GM13976 (cell line): ENCODE measurements at places on chromosomes 3 and 15.

DNA sequence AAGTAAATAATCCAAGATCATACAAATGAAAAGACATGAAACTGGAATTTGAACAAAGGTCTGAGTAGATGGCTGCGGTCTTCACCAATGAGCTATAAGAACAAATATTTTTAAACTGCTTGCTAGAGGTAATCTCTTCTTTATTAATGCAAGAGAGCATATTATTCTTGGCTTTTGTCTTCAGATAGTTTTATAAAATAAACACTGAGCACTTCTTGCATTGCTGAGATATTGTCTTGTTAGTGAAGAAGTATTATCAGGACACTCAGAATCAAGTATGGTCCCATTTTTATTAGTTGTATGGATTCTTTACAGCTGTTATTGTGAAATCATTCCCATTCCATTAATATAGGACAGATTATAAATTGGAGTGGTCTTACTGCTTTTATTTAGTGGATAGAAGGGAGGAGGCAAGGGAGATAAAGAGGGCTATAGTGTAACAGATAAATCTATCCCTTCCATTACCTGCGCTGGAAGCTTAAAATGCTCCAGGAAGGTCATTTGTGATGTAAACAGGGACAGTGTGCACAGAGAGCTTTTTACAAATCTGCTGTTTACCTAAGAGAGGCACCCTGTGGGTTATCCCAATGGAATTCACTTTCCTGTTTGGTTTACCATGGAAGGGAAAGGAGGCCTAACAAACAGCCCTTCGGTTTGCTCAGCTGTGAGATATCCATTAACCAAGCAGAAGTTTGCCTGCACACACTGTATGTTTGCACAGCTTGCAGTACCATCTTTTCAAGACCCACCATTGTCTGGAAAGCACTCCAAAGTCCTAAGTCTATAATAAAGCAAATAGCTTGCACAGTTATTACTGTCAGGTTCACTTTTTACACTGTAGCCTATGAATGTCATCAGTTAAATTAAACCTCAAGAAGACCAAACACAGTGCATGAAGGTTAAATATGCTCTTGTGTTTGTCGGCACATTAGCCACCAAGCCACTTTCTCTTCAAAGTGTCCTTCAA, 347.7 kb upstream of the TGFBR2 start:
- no peak for DNase-seq

DNA sequence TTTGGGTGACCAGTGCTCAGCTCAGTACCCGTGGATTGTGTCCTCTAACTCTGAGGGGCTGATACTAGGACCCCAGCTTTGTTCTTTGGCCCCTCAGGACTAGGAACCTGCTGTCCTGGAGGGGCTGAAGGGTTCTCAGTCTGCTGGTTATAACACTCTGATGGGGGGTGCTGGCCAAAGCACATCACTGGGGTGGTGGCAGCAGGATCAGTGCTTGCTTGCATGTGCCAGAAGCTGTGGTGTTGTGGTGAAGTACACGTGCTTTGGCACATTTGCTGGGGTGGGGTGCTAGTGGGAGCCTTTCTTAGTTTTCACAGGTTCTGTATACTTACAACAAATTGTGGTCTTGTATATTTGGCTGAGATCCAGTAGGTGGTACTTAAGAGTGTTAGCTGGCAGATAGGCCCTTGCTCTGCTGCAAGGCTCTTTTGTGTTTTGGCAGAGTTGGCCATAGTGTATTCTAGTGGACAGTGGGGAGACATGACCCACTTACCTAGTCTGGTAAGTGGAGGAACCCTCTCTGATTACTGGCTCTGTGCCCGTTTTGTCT, 344.3 kb downstream of the EDEM1 start:
- no peak for DNase-seq

DNA sequence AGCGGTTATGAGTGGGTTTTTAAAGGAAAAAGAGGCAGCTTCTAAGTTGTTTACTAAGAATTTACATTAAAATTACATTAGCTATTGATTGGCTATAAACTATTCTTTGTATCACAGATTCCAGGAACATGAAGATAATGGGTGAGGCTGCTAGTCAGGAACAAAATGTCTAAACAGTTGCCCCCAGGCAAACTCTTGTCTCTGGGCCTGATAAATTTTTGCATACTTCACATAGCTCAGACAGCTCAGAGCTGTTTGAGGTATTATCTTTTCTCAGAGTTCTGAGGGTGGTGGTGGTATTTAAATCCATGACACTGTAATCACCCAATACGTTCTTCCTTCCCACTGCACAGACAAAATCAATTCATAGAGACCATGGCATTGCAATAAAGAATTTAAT, 2.1 kb upstream of the HACD2 start:
- DNase-seq, result no peak

- peak; percentile 13 for DNase-seq
Measured at GRCh38 chr15:99442252-99442897, 123.4 kb upstream of the MEF2A start.

DNA sequence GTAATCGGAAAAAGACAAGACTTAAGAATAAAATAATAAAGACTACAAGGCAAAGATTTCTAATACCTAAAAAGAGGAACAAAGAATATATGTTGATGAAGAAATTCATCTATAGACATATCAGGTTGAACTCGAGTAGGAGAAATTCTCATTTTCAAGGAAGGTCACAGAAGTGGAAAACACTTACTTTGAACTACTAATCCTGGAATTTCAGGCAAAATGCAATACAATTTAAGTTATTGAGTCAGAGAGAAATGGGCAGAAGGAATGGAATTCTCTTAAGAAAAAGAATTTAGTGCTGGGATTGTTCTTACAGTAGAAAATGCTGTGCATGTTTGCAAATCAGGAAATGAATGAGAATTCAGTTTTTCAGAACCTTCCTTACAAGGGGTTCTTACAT, 135.9 kb upstream of the TGFBR2 start:
- no peak for DNase-seq

GRCh38 chr3:50322386-50323091, at the start of gene HYAL2:
HYAL2 (minus strand) TSS chr3:50322745; CDS start chr3:50320489, 2,256 bp downstream.
- no peak for DNase-seq

DNA sequence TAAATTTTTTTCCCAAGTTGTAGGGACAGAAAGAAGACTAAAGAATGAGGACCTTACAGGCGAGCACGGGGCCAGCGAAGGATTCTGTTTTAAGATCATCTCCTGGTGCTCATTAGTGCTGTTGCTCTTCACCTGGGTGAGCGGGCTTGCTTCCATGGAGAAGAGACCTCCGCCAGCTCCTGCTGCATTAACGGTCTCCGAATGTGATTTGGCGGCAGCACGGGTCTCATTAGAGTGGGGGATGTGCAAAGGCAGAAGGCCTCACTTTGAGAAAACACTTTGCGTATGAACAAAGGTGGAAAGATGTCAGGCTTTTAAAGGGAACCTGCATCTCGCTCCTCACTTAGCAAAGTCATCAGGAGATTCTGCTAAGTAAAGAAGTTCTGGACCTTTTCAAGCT, 753.4 kb upstream of the CFAP20DC start:
- DNase-seq, result no peak

DNA sequence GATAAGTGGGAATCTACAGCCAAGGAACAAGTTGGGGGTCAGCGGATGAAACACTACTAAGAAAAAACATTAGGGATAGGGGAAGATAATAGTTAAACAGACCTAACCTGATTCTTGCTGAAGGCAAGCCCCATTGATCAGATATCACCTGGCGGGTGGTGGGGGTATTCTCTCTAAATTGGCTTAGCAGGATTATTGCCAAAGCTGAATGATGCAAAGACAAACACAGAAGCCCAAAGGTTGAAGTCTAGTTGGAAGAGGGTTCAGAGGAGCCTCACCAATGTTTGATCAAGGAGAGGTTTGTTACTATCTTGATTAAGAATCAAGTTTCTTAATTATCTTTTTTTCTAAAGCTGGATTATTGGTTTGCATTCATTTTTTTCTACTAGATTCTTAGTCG, 371.9 kb upstream of the CNTN4 start:
- no peak for DNase-seq

DNA sequence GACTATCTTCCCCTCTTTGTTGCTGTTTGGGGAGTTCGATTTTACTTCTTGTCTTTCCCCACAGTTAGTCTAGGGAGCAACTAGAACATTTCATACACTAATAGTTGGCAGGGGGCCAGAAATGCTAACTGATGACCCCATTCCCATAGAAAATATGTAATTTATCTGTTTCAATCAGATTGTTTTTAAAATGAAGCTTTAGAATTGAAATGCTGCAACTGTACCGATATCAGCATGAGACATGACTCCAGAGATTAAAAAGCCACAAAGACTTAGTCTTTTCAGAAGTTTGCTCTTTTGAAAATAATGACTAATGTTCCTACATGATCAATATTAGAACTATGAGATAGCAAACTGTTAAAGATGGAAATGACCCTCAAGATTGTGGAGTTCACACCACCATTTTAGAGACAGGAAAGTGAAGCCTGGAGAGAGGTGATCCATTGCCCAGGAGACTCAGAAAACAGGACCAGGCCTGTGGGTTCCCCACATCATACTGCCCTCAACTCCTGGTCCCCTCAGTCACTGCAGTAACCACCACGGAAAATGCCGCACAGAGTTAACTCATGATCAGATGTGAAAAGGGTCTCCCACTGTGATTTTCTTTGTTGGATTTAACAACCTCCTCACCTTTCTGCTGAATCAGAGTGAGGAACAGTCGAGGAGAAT, 130.3 kb downstream of the CHDH start:
- DNase-seq, result no peak

DNA sequence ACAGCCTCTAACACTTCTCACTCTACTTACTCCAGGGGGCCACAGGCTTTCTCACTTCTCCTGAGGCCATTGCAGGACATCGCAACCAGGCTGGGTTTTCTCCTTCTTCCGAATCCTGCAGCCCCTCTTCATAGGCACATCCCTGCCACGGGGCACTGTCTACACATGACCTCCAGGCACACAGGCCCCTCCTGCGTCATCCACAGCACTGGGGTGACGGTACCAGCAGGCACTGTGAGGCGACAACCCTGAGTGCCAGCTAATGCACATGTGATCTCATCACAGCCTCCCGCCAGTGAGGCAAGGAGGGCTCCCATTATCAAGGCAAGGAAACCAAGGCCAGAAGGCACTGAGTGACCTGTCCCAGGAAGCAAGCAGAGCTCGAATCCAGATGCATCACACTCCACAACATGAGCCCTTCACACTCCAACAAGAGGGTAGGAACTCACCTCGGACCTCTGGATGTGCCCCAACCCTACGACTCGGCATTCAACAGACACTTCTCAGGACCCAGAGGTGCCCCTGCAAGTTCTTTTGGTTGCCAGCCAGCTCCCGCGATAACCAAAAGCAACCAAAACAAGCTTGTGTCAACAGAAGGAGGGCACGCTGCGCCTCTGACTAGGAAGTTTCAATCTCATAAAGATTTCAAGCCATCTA, 16.7 kb downstream of the FAM174B start:
- DNase-seq, result peak; percentile 34

DNA sequence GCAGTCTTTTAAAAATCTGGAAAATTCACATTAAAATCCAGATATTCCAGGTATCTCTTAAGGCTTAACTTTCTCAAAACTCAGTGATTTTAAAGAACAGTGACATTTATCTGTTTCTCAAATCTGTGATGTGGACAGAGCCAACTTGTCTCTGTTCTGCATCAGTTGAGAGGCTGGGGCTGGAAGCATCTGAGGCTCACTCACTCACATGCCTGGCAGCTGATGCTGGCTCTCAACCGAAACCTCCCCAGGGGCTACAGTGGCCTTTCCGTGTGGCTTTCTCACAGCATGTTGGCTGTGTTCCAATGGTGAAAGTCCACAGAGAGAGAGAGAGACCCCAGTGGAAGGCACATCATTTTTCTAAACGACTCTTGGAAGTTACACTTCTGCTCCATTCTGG, 53.5 kb downstream of the CEMIP start:
- DNase-seq, result no peak

- no peak for DNase-seq
Measured at GRCh38 chr3:51378065-51378464, 7.0 kb upstream of the MANF start.

DNA sequence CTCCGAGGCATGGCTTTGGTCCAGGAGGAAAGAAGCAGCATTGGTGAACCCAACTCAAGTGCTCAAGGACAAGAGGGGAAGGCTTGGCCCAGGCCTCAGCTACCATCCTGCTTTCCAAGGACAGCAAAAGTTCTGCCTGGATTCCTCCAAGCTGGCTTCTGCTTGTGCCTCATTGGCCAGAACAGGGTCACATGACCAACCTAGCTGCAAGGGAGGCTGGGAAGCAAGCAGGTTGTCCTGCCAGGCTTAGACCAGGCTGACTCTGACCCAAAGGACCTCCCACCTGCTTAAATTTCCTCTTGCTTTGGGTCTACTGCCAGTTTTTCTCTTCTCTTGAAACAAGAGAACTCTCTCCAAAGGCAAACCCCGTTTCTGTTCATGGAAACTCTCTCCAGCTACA, 70.7 kb downstream of the RPN1 start:
- no peak for DNase-seq

DNA sequence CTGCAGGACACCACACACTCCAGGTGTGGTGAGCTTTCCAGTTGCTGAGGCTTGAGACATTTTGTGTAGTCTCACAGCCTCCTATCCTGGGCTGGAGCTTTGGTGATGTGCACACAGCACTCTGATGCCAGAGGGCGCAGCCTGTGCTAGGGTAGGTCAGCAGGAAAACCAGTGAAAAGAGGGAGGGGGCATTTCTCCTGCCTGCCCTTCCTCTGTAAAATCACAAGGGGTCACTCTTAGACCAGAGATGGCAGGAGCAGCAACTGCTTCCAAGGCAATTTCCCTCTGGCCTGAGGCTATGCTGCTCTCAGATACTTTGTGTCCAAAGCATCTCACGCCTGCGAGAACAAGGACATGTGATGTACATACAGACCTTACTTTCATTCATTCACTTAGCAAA, 16.5 kb upstream of the MUSTN1 start:
- peak; percentile 78 for DNase-seq

DNA sequence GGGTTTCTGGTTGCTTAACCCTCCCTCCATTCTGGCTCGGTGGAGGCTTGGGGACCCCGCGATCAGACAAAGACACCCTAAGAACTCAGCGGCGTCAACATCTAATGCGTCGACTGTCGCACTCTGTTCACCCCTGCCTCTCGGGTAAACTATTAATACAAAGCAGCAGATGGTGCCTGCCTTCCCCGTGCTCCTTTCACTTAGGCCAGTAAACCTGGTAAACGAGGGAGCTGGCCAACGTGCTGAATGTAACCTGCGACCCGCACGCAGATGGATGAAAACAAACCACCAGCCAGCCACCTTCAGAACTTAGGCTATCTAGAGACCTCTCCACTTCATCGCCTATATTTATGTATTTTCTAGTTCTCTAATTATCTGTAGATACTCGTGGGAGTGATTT, 848 bp upstream of the CADPS start:
- peak; percentile 13 for DNase-seq

GRCh38 chr3:160088492-160089137, 100.0 kb downstream of the IL12A start:
- no peak for DNase-seq

DNA sequence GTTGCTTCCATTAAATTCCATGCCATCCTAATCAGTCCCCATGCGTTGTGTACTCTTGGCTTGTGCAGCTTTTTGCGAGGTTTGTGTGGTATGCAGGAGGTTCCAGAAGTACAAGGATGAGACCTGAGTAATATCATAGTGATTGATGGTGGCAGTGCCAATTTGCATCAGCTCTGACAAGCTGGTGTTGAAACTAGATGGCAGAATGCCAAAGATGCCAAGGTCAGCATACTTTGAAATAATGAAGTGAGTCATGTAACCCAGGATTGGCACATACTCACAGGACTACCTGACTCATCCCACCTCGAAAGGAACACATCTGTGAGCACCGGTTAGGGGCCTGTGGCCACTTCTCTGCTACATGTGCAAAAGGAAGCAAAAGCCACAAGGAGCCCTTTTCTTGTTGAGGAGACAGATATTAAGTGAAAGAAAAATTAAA, 14.3 kb downstream of the KAT2B start:
- DNase-seq, result peak; percentile 27
